ENCODE measurements at places on chromosomes 1 and 21.

DNA sequence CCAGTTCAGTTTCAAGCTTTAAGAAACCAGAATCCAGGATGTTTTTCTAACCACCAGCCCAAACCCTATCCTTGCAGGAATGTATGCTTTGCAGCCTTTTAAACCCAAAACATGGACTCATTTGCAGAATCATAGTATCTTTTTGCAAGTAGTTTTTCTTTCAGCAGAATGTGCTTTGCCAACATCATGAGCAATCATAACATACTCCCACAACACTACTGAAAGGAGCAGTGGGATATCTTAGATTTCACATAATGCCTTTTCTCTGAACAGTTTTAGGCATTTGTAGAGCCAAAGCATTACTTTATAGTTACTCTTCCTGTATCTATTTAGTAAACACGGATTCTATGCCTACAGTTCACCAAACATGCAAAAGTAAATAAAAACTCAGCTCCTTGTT, 10.0 kb upstream of the SH2D2A start:
- no peak for DNase-seq

- DNase-seq = no peak
These were observed 51.5 kb downstream of the SLC66A1 start for GRCh38 chr1:19363536-19364152.

DNA sequence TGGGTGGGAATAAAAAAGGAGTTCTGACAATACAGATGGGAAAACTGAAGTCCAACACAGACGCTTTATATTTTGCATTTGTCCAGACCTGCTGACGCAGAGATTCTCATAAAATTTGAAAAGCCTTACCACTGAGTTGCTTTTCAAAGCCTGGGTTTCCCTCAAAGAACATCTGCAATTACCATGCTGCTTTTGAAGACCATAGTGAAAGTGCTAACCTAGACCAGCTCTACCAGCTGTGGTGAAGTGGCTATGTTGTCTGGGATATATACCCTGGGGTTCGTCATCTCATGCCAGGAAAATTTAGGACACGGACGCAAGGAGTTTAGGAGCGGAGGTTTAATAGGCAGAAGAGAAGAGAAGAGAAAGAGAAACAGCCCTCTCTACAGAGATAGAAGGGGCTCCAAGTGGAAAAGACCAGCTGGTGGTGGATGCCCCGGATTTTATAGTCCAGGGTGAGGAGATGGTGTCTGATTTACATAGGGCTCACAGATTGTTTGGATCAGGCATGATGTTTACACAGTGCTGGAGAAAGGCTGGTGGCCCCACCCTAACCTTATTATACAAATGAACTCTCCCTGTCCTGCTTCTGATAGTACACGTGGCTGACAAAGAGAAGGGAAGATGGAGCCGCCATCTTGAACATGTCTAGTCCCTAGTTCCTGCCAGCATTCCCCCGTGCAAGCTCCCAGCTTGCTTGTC, 73.8 kb downstream of the AK4 start:
- no peak for DNase-seq

DNA sequence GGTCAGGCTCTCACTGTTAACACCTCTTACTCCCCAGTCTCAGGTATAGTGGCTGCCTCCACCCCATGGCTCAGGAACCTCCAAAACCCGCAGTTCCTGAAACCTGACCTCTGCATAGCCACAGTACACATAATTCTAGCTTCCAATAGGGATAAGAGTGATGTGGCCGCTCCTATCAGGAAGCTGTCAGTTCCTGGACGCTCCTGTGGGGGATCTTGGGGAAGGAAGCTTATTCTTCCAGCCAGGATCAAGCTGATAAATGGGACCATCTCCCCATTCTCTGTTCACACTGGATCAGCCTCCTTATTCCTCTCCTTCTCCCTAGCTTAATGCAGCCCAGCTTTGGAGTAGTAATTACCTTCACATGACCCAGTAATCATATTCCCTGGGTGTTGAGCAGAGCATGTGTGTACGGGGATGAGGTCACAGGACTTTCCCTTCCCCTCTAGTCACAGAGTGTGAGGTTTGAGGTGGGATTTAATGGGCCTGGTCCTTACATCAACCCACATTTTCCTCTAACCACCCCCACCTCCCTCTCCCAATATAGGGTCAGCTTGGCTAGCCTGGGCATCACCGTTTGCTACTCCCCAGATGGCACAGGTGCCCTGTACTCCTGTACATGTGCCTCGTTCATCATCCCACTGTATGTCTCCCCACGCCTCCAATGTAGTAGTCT, 7.0 kb upstream of the POU3F1 start:
- DNase-seq = no peak

DNA sequence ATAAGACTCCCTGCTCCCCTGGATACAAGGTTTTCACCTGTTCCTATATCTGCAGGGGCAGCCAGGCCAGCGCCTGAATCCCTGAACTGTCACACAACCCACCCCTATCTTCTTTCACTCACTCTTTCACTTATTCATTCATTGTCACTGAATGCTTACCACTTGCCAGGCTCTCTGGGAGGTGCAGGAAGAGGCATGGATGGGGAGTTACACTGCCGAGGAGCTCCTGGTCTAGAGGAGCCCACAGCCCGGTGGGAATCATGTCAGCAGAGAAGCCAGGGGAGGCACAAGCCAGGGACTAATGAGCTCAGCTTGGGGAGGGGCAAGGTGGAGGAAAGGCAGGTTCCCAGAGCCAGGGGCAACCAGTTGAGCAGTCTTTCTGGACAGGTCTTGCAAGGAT, 155.8 kb downstream of the TRABD2B start:
- no peak for DNase-seq

DNA sequence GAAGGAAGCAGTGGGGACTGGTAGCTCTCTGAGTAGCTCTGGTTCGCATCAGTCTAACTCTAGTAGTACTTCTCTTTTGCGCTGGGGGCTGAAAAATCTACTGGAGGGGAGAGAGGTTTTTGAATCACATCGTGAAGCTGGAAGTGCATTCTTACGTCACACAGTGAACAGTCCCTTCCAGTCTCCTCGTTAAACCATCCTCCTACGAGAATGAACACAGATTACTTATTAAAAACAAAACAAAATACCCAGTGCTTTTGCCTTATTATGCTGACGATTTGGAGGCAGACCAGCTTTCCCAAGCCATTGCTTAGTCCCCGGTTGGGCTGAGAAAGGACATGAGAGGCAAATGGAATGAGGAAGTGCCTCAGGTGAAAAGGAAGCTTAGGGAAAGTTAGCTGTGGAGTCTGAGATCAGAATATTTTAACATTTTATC, 16.1 kb downstream of the HUNK start:
- no peak for DNase-seq

DNA sequence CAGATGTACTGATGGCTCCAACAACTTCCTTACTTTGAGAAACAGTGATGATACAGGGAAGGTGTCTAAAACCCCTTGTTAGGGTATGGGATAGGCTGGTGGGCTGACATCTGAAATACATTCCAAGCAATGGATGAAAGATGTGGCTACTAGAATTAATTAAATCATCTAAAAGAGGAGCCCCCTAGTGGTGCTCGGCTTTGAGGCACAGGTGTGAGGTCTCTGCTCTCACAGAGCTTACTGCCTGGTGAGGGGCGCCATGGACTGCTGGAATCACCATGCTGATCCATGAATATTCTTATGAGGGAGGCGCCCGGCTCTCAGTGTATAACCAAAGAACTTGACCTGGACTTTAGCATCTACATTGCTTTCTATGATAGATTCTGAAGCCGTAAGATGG, 48.5 kb downstream of the GNG4 start:
- no peak for DNase-seq

GRCh38 chr1:194225821-194226220, 1039.4 kb upstream of the B3GALT2 start:
- DNase-seq = no peak
